Thoracic aorta (tissue), 2 donors: ENCODE measurements at places on chromosomes 11 and 22. TPM values are rescaled to one million over a fixed set of nuclear protein-coding genes. Genes with fewer than 3 reads are reported as not detected.

The TNNI2 gene
- not detected for total RNA-seq

The C11orf21 gene
- 1.1 TPM for total RNA-seq

The LRRC32 gene
- 214 TPM for total RNA-seq

The VSIG10L2 gene
- total RNA-seq, result not detected

The KRTAP5-8 gene
- total RNA-seq, result 0.68 TPM

GRCh38 chr22:29224121-29224858 lies 18.6 kb downstream of the EMID1 start:
- no peak for DNase-seq
- H3K27ac ChIP-seq, result peak overlapping the region; percentile 8
- no peaks in the 10 kb centered on the region for H3K36me3 ChIP-seq
- H3K27me3 ChIP-seq, result no peaks in the 10 kb centered on the region
- H3K4me3 ChIP-seq, result peak overlapping the region; percentile 36

DNA sequence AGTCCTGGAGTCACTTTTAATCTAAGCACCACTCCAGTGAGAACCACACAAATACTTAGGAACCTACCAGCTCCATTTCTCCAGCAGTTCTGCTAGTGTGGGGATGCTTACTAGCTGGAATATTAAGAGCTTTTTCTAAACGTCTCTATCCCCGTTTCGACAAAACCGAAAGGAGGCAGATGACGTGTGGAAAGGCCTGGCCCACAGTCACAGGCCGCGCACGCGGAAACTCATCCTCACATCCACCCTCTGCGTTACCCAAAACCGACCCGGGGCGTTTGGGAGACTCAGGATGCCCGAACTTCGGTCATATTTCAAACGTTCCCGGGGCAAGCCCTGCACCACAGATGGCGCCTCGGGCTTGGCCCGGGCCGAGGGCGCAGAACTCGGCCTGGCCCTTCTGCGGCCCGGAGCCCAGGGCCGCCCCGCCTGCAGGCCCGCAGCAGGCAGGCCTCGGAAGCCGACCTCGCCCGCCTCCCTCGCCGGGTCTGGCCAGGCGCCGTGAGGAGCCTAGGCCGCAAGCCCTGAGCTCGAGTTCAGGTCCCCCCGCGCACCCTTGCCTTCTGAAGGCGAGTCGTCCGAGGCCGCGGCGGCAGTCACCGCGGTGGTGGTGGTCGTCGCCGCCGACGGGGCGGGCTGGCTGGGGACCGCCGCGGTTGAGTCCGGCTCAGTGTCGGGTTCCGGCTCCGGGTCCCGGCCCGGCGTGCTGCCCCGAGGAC lies 473 bp downstream of the FNBP4 start:
- peaks cover 14% of the 10 kb centered on the region for H3K36me3 ChIP-seq
- no peaks in the 10 kb centered on the region for H3K27me3 ChIP-seq
- peaks cover 26% of the 10 kb centered on the region for H3K4me1 ChIP-seq
- peak overlapping the region; percentile 89 for H3K4me3 ChIP-seq

DNA sequence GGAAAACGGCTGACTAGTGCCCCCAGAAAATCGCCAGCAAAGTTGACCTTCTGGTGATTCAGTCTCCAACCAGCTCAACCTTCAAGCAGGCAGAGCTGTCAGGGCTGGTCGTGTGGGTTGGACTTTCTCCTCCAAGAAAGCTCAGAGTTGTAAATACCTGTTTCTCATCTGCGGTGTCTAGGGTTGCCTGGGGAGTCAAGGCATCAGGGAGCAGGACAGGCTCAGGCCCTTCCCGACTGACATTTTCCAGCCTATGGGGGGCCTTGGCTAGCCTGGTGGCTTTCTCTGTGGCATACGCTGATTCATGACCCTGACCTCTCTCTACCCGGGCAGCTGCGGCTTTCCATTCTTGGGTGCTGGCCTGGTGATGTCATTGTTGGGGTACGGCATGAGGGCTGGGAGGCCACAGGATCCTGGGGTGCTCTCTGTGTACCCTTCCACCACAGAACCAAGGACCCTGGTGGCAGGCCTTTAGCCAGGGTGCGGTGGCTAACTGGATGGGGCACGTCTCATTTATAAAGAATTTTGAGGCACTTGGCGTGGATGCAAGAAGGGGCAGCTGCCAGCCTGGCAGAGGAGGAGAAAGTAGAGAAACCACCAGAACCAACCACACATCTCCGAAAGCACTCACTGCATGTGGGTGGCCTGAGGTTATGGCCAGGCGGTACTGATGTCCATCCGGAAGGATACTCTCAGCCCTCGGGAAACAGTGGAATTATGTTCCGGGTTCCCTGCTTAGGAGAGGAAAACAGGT lies 64.9 kb downstream of the BCR start:
- peaks cover 61% of the 10 kb centered on the region for H3K4me1 ChIP-seq
- DNase-seq, result no peak
- no peaks in the 10 kb centered on the region for H3K27me3 ChIP-seq
- H3K4me3 ChIP-seq, result no peak overlapping the region
- peak overlapping the region; percentile 42 for H3K27ac ChIP-seq

DNA sequence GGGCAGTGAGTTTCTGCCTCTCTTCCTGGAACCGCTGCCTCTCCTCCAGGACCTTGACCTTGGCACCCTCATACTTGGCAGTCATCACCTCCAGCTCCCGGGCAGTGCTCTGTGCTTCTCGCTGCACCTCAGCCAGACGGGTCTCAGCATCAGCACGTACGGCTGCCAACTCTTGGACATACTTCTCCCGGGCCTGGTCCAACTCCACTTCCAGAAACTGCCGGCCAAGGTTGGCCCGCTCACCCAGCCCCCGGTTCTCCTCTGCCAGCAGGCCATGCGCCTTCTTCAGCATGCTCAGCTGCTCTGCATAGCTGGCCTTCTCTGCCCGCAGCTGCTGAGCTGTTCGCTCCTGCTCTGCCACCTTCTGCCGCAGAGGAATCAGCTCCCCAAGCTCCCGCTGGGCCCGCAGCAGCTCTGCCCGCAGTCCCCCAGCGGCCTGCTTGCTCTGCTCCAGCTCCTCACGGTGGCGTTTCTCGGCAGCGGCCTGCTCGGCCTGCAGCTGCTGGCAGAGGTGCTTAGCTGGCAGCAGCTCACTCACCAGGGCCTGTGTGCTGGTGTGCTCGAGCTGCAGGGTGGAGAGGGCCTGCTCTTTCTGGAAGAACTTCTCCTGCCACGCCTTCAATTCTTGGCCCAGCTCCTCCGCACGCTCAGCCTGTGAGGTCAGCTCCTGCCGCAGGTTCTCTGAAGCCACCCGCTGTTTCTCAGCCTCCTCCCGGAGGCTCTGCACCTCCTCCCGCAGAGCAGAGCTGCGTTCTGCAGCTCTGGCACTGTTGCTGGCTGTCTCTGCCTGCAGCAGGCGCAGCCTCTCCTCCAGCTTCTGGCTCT lies 14.4 kb downstream of the IL18BP start:
- H3K36me3 ChIP-seq, result peaks cover 93% of the 10 kb centered on the region
- H3K27me3 ChIP-seq, result no peaks in the 10 kb centered on the region
- H3K27ac ChIP-seq, result peak overlapping the region; percentile 74
- peaks cover 23% of the 10 kb centered on the region for H3K4me1 ChIP-seq
- H3K4me3 ChIP-seq, result peak overlapping the region; percentile 14
- no peak for DNase-seq

- H3K36me3 ChIP-seq, result no peaks in the 10 kb centered on the region
- no peaks in the 10 kb centered on the region for H3K27me3 ChIP-seq
- H3K4me1 ChIP-seq, result no peaks in the 10 kb centered on the region
Observed at GRCh38 chr11:102085864-102086551, 24.2 kb upstream of the YAP1 start.

DNA sequence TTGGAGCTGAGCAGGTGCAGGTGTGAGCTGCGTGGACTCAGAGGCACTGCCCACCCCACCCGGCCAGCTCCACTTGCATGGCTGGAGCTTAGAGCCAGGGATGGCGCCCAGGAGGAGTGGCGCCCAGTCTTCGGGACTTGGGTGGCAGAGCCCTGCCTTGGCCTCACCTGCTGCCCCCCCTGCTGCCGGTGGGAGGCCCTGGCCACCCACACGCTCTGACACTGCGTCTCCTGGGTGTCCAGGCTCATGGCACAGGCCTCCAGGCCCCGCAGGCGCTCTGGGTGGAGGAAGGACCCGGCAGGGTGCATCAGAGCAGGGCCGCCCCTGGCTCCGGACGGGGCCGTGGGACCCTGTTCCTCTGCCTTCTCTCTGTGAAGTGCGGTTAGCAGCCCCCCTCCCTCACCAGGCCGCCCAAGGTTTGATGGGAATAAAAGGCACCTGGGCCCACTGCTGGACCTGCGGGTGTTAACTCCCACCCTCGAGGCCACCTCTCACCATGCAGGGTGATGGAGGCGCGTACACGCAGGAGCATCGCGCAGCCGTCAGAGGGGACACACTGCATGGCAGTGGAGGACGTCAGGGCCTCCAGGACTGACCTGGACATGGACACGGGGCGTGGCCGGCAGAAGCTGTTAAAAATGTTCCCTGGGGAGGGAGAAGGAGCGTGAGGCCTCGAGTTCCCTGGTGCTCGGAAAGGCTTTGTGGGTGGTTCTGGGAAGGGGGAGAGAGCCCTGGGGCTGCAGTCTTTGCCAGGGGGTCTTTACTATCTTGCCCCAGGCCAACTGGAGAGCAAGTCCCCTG lies 11.8 kb downstream of the IL17REL start:
- H3K27me3 ChIP-seq, result no peaks in the 10 kb centered on the region
- no peaks in the 10 kb centered on the region for H3K36me3 ChIP-seq
- no peak overlapping the region for H3K4me3 ChIP-seq
- no peak overlapping the region for H3K27ac ChIP-seq
- no peak for DNase-seq

- H3K36me3 ChIP-seq, result no peaks in the 10 kb centered on the region
- H3K4me1 ChIP-seq, result no peaks in the 10 kb centered on the region
- no peak for DNase-seq
- no peak overlapping the region for H3K4me3 ChIP-seq
- no peak overlapping the region for H3K27ac ChIP-seq
- H3K27me3 ChIP-seq, result no peaks in the 10 kb centered on the region
Observed at GRCh38 chr11:98115873-98116272, 904.9 kb upstream of the CNTN5 start.

DNA sequence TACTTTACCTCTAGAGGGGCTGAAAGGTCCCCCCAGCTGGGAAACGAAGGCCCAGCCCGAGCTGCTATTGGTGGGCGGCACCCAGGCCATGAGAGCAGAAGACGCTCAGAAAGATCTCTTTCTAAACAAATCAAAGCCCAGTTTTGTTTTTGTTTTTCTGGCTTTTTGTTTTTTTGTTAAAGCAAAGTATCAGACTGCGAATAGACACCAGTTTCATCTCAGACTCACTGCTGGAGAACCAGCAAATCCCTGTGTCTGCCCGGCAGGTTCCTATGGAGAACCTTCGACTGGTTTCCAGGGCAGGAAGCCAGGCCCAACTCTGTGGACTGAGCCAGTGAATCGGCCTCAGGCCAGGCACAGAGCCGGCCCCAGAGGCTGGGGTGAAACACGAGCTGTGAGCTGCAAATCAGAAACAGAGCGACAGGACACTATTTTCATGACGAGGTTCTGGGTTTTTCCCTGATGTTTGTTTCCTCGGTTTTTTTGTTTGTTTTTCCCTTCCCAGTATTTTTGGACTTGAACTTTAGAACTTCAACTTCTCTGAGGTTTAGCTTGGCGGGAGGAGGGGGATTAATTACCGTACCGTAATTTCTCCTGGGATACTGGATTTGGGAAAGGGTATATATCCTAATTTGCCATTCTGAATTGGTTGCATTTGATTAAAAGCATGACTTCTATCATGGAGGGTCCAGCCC lies 16.0 kb upstream of the B4GALNT4 start:
- peak overlapping the region; percentile 99 for H3K27ac ChIP-seq
- peak overlapping the region; percentile 21 for H3K4me3 ChIP-seq
- no peaks in the 10 kb centered on the region for H3K27me3 ChIP-seq
- H3K4me1 ChIP-seq, result peaks cover 18% of the 10 kb centered on the region
